ENCODE measurements at places on chromosomes 13 and 19. TPM values are rescaled to one million over a fixed set of nuclear protein-coding genes. Genes with fewer than 3 reads are reported as not detected.

The ZNF836 gene
- 14.8 TPM for total RNA-seq

The OR7C1 gene
- not detected for total RNA-seq

The C19orf73 gene
- total RNA-seq = 2.5 TPM

The ZSCAN4 gene
- total RNA-seq = not detected

The CYP4F2 gene
- total RNA-seq = not detected

The CYP4F22 gene
- total RNA-seq = not detected

The CYP2A6 gene
- not detected for total RNA-seq

The ZNF223 gene
- not detected for total RNA-seq

The DENND1C gene
- total RNA-seq = 68.3 TPM

DNA sequence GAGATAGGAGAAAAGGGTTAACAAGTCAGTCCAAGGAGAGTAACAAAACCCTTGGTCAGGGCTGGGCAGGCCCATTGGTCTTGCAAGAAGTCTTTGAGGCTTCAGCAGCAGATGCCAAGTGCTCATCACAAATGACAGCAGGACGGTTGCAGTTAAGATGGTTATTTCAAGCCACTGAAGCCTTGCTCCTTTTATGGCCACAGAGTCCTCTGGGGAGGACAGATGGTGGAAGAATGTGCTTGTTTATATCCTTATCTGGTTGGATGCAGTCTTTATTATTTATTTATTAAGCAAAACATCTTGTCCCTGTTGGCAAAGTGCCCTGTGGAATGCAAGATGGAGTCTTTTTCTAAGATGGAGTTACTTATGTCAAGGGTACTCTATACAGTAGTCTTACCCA, 19.2 kb upstream of the ZNF331 start:
- DNase-seq = no peak

DNA sequence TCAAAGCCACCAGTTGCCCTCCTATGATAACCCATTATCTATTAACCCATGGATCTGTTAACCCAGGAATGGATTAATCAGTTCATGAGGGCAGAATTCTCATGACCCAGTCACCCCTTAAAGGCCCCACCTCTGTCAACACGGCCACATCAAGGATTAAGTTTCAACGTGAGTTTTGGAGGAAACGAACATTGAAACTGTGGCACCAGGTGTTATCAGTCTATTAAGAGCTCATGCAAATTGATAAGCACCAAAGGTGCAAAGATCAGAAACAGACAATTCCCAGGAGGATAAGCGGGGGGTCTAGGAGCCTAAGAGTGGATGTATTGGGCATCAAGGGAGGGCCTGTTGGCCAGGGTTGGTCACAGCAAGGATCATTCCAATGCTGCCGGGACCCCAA, 19.9 kb upstream of the ELAVL1 start:
- peak; percentile 27 for DNase-seq

- DNase-seq = no peak
Observed at GRCh38 chr19:29851769-29852521, 40.2 kb downstream of the CCNE1 start.

GRCh38 chr13:35672611-35673010, 196.1 kb upstream of the MAB21L1 start:
- no peak for DNase-seq

GRCh38 chr19:57269515-57270250, 10.6 kb upstream of the ZNF460 start:
- peak; percentile 57 for DNase-seq

GRCh38 chr13:50731400-50731799, 112.1 kb downstream of the DLEU7 start:
- no peak for DNase-seq

DNA sequence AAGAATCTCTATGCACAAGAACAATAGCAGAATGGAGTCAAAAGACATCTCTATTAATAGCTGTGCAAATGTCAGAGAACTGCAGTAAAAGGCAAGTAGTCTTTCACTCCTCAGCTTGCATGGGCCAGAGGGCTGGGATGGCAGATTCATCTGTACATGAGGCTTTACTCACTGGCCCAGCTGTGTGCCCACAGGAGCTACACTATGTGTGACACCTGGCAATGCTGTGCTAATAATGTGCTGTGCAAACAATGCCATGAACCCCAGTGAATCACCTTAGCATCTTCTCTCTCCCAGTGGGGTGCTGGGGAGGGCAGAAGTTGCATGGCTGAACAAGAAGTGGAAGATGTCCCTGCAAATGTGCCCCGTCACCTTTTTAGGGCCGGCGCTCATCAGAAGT, 73.1 kb downstream of the KL start:
- no peak for DNase-seq

DNA sequence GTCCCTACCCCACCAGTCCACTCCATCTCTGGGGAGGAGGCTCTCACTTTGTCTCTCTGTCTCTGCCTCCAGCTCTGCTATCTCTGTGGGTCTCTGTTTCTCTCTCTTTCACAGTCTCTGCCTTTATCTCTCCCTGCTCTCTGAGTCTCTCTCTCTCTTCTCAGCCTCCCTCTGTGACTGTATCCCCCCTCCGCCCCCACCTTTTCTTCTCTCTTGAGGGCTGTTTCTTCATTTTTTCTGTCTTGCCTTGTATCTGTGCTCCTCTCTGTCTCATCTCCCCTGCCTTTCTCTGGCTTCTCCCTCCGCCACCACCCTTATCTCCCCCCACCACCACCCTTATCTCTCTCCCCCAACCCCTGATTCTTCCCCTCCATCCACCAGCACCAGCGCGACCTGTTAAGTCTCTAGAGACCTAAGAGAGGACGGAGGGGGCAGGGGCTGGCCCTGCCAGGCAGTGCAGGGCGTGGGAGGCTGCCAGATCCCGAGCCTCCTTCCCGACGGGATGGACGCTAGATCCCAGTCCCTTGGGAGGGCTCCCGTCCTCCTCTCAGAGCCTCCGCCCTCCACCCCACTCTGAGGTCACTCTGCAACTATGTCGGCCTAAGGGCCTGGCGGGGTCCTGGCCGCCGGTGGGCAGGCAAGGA, 1.0 kb downstream of the AXL start:
- DNase-seq = no peak

DNA sequence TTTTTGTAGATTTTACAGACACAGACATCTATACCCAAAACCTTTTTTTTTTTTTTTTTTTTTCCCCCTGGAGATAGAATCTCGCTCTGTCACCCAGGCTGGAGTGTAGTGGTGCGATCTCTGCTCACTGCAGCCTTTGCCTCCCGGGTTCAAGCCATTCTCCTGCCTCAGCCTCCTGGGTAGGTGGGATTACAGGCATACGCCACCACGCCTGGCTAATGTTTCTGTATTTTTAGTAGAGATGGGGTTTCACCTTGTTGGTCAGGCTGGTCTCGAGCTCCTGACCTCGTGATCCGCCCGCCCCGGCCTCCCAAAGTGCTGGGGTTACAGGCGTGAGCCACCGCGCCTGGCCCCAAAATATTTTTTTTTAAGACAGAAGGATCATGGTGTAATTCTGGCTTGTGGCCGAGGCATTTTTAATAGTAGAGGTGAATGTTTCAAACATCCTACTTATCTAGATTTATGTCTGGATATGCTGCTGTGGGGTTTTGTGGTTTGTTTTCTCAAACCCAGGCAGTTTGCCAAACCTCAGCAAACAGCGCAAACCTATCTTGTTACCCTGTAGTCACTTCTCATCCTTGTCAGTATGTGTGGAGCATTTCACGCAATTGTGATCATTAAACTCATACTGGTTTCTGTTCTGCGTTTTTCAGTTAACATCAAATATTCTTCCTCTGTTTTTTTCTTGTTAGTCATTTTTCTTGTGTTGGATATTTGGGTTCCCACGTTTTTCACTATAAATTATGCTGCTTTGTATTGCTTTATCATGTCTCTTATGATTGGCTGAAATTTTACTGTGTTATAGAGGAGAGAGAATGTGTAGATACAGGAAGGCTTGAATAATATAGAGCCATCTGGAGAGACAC, 36.2 kb upstream of the GARRE1 start:
- no peak for DNase-seq

GRCh38 chr13:110915057-110915873, at the start of gene ANKRD10:
TSS of gene ANKRD10 (minus strand) at chr13:110915069. CDS start at chr13:110914934, 135 bp downstream.
- peak; percentile 89 for DNase-seq

GRCh38 chr19:46631481-46631880, 4.5 kb downstream of the GNG8 start:
- DNase-seq = no peak

- DNase-seq = no peak
Observed at GRCh38 chr13:89970353-89970709, 1377.2 kb upstream of the MIR17HG start.

- no peak for DNase-seq
Observed at GRCh38 chr13:110126391-110126961, 180.5 kb downstream of the COL4A1 start.

DNA sequence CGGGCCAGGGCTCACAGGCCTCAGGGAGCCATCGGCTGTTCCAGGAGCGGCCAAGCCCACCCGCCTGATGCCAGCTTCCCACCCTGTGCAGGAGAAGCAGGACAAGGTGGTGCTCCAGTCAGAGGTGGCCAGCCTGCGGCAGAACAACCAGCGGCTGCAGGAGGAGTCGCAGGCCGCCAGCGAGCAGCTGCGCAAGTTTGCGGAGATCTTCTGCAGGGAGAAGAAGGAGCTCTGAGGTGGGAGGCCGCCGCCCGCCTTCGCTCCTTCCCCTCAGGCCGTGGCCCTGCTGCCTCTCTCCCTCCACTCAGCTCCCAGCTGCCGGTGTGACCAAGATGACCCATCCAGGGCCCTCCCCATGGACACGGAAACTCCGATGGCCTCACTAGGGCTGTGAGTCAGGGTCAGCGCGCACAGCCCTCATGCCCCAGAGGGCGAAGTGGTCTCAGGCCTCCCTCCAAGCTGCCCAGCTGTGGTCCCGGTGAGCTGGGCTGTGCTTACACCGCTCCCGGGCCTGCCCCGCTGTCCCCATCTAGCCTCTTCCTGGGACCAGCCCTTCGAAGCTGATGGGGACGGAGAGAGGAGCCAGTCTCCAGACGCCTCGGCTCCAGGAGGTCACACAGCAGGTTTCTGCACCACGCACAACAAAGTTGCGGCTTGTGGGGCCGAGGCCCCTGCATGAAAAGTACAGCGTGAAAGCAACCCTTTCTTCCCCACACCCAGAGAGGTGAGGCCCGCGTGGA, 17.8 kb downstream of the DPF1 start:
- DNase-seq = no peak

GRCh38 chr13:99867535-99868257, 103.9 kb downstream of the ZIC5 start:
- DNase-seq = no peak

DNA sequence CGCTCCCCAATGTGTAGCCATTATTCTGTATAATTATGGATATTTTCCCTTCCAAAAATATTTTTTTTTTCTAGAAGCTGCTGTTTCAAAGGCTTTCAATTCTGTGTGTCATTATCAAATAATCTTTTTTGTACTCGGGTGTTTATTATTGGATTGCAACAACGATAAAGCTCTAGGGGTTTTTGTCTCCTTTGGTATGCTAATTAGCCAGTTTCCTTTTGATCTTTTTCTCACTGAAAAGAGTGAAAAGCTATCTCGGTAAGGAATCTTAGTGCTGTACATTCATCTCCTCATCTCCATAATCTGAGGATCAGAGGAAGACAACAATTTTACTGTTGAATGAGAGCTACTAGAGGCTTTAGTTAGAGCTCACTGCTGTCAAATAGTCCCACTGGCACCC, 136.6 kb downstream of the OLFM4 start:
- no peak for DNase-seq

DNA sequence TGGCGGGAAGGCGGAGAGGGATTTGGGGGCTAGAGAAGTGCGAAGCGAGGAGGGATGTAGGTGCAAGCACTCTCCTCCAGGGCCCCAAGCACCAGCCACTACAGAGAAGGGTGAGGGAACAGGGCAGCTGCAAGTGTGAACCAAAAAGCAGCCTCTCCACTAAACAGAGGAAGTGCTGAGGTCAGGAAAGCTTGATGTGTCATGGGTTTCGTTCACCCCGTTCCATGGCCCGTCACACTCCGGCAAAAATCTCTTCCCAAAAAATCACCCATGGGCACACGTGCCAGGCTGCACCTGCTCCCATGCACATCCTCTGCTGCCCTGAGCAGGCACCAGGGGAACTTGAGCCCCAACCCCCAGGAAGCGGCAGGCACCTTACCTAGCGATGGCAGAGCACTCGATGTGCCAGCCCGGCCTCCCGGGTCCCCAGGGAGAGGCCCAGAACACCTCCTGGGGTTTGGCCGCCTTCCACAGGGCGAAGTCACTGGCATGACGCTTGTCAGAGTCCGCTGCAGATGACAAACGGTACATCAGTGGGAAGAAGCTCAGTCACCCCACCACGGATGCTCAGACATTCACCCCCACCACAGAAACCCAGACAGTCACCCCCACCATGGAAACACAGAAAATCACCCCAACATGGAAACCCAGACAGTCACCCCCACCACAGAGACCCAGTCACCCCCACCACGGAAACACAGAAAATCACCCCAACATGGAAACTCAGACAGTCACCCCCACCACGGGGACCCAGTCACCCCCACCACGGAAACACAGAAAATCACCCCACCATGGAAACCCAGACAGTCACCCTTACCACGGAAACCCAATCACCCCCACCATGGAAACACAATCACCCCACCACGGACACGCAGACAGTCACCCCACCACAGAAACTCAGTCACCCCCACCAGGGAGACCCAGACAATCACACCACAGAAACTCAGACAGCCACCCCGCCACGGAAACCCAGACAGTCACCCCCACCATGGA, 29.0 kb downstream of the CARS2 start:
- DNase-seq = peak; percentile 61

GRCh38 chr13:33678906-33679657, 138.9 kb upstream of the RFC3 start:
- DNase-seq = no peak

GRCh38 chr13:100484702-100485101, 103.9 kb downstream of the GGACT start:
- DNase-seq = no peak

DNA sequence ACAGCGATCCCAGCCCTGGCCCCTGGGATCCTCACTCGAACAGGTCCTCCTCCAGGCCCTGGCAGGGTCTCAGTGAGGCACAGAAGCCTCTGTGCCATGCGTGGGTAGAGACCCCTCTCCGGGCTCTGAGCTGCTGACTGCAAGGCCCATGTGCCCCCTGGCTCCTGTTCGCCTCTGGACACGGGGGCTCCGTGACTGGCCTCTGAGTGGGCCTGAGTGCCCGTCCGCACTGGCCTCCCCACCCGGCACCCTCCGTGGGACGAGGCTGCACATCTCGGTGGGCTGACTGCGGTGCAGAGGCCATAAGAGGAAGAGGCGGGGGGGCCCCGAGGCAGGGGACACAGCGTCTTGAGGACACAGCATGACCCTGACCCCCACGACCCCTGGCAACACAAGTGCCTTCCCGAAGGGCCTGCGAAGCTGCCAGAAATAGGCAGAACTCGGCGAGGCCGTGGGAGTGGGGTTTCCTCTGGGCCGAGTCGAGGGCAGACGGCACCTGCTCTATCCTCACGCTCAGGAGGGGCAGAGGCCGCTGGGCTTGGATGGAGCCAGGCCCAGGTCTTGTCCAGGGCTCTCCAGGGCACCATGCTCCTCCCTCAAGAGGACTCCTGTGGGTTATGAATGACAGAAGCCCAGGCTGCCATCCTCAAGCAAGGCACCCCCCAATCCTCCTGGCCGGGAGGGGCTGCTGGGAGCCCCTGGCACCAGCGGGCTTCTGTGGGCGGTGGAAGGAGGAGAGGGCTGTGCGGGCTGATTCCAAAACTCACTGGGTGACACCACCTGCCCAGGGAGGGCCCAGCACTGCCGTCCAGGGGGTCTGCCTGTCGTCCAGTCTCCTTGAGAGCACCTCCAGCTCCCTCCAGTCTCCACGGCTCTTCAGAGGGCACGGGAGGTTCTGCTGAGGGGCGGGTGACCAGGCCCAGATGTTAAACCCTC, 52.6 kb downstream of the RASA3 start:
- DNase-seq = no peak

GRCh38 chr13:68714292-68714691, 1393.3 kb upstream of the ATXN8OS start:
- no peak for DNase-seq
